ENCODE measurements at places on chromosomes 7 and 10. TPM values are rescaled to one million over a fixed set of nuclear protein-coding genes. Genes with fewer than 3 reads are reported as not detected.

Gene PKD1L1
- 0.23 TPM for total RNA-seq

Gene PRXL2A
- total RNA-seq: 47.4 TPM

Gene GJD4
- total RNA-seq: not detected

Gene PTN
- 2.3 TPM for total RNA-seq

Gene ZCWPW1
- total RNA-seq: 2.6 TPM

Gene ALOX5
- not detected for total RNA-seq

Gene PIP4K2A
- 44.1 TPM for total RNA-seq

Gene FOXL3
- not detected for total RNA-seq

Gene ZNF33B
- total RNA-seq: 6.6 TPM

DNA sequence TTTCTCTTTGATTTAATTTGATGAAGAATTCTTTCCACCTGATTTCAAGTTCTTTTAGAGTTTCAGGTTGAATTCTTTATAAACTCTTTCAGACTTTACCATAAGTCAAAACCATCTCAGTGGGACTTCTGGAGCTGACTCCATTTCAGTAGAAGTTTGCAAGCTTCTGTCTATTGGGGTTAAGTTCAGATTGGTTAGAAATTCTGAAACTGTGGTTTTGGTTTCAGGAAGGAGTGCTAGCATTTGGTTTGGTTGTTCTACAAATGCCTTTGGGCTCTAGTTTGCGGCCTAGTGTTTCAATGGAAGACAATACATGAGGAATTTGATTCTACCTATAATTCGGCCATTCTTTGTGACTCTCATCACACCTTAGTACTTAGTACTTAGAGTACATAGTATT is 176.8 kb upstream of the RHOBTB1 start:
- no peak overlapping the region for H3K27ac ChIP-seq
- no peaks in the 10 kb centered on the region for H3K27me3 ChIP-seq
- H3K4me1 ChIP-seq: no peaks in the 10 kb centered on the region
- DNase-seq: no peak

DNA sequence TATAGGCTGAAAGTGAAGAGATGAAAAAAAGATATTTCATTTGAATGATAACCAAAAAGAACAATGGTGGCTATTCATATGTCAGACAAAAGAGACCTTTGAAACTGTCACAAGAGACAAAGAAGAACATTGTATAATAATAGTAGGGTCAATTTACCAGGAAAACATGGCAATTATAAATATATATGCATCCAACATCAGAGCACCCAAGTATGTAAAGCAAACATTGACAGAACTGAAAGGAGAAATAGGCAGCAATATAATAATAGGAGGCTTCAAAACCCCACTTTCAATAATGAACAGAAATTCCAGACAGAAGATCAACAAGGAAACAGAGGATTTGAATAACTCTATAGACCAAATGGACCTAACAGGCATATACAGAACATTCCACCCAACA is 876.2 kb downstream of the GRID1 start:
- no peak overlapping the region for H3K4me3 ChIP-seq
- H3K27me3 ChIP-seq: no peaks in the 10 kb centered on the region

GRCh38 chr7:149866779-149867447 is 6.9 kb upstream of the ATP6V0E2 start:
- no peak overlapping the region for H3K27ac ChIP-seq
- no peaks in the 10 kb centered on the region for H3K36me3 ChIP-seq
- H3K4me1 ChIP-seq: peaks cover 3% of the 10 kb centered on the region
- H3K4me3 ChIP-seq: no peak overlapping the region

- DNase-seq: no peak
- H3K27ac ChIP-seq: no peak overlapping the region
- peaks cover 28% of the 10 kb centered on the region for H3K4me1 ChIP-seq
These were observed 101.9 kb upstream of the ARHGAP21 start for GRCh38 chr10:24825551-24825950.

- peaks cover 39% of the 10 kb centered on the region for H3K27me3 ChIP-seq
- no peaks in the 10 kb centered on the region for H3K36me3 ChIP-seq
- DNase-seq: no peak
- H3K27ac ChIP-seq: no peak overlapping the region
- H3K4me3 ChIP-seq: no peak overlapping the region
These were observed 28.8 kb upstream of the BNIP3 start for GRCh38 chr10:132010483-132010882.

DNA sequence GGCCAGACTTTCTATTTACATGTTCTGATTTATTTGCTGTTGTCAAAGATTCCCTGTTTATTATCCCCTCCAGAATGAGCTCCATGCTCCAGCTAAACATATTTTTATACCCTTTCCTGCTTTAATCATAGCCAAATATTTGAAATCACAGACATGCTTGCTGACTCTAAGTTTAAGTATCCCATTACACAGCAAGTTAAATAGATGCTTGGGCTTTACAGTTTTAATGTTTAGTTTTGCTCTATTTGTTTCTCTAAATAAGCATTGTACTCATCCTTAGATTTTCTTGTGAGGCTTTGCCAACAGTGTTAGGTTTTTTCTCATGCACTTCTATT is 196.8 kb downstream of the TAX1BP1 start:
- H3K4me3 ChIP-seq: no peak overlapping the region
- no peaks in the 10 kb centered on the region for H3K27me3 ChIP-seq
- no peak overlapping the region for H3K27ac ChIP-seq
- no peak for DNase-seq

DNA sequence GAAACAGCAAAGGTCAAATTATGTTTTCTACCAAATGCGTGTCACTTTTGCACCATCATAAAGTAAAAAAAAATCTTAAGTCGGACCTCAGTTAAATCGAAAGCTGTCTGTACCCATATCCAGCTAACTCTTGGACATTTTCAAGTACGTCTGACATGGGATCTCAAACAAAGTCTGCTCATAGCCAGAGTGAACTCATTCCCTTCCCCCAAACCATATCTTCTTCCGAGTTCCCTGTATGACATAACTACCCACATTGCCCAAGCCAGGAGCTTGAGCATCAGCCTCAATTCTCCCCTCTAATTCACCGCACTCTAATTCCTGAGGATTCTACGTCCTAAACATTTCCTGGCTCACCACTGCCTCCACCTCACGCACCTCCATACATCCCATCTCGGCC is 44.8 kb upstream of the TARP start:
- H3K27me3 ChIP-seq: no peaks in the 10 kb centered on the region
- H3K4me1 ChIP-seq: peaks cover 22% of the 10 kb centered on the region

DNA sequence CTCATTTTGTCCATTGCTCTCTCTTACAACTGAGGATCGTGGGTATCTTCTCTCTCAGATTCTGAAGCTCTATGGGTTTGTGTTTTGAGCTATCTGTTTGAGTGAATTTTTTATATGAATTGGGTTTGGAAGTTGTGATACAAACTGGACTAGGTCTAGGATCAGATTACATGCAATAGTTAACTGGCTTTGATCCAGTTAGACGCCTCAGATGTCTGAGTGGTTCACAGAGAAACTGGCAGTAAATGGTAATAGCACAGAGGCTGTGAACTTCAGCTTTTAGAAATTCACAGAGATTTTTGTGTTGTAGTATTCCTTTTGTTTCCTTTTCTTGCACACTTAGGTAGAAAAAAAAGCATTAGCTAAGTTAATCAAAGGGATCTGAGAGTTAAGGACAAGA is 12.7 kb upstream of the DNMBP start:
- peaks cover 18% of the 10 kb centered on the region for H3K4me1 ChIP-seq
- no peaks in the 10 kb centered on the region for H3K36me3 ChIP-seq
- no peak overlapping the region for H3K4me3 ChIP-seq
- no peaks in the 10 kb centered on the region for H3K27me3 ChIP-seq

GRCh38 chr10:62816076-62816330 is 163 bp downstream of the EGR2 start:
- peaks cover 7% of the 10 kb centered on the region for H3K36me3 ChIP-seq
- peak overlapping the region; percentile 96 for H3K4me3 ChIP-seq

DNA sequence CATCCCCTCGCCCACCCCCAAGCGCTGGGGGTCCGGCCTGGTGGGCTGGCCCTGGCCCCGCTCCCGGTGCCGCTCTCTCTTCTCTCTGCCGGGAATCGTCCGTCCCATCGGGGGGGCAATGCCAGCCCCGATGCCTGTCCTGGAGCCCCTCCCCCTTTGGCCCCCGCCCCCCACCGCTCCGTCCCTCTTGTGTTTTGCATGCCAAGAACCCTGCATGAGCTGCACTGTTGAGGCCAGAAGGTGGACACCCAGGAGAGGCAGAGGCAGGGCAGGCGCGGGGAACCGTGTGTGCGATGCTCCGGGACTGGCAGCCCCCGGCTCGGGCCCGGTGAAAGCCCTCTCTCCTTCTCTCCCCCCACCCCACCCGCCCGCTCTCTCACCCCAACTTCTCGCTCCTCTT is 22.1 kb upstream of the HSPB1 start:
- no peak overlapping the region for H3K4me3 ChIP-seq
- peaks cover 1% of the 10 kb centered on the region for H3K36me3 ChIP-seq
- H3K27me3 ChIP-seq: peaks cover 23% of the 10 kb centered on the region
- no peak overlapping the region for H3K27ac ChIP-seq

- H3K27me3 ChIP-seq: no peaks in the 10 kb centered on the region
- DNase-seq: no peak
- no peak overlapping the region for H3K27ac ChIP-seq
- no peaks in the 10 kb centered on the region for H3K4me1 ChIP-seq
These were observed 83.7 kb downstream of the MBL2 start for GRCh38 chr10:52688899-52689298.

- no peaks in the 10 kb centered on the region for H3K27me3 ChIP-seq
- H3K4me1 ChIP-seq: peaks cover 8% of the 10 kb centered on the region
- no peak overlapping the region for H3K4me3 ChIP-seq
- peak overlapping the region; percentile 61 for H3K27ac ChIP-seq
These were observed 74.8 kb downstream of the FAM185A start for GRCh38 chr7:102823390-102824119.

- no peak overlapping the region for H3K27ac ChIP-seq
- H3K27me3 ChIP-seq: peaks cover 10% of the 10 kb centered on the region
These were observed 12.5 kb downstream of the NOBOX start for GRCh38 chr7:144391014-144391413.

- H3K4me3 ChIP-seq: peak overlapping the region; percentile 42
- peaks cover 7% of the 10 kb centered on the region for H3K27me3 ChIP-seq
- peaks cover 40% of the 10 kb centered on the region for H3K4me1 ChIP-seq
- no peak for DNase-seq
These were observed 2.2 kb downstream of the TRIL start for GRCh38 chr7:28955718-28956607.

- peaks cover 5% of the 10 kb centered on the region for H3K4me1 ChIP-seq
- peaks cover 1% of the 10 kb centered on the region for H3K36me3 ChIP-seq
These were observed 27.9 kb upstream of the MGAM2 start for GRCh38 chr7:142083605-142084004.

- peaks cover 36% of the 10 kb centered on the region for H3K4me1 ChIP-seq
- DNase-seq: no peak
- H3K36me3 ChIP-seq: peaks cover 20% of the 10 kb centered on the region
- H3K4me3 ChIP-seq: no peak overlapping the region
- no peaks in the 10 kb centered on the region for H3K27me3 ChIP-seq
These were observed 40.0 kb downstream of the MINPP1 start for GRCh38 chr10:87544721-87545120.

DNA sequence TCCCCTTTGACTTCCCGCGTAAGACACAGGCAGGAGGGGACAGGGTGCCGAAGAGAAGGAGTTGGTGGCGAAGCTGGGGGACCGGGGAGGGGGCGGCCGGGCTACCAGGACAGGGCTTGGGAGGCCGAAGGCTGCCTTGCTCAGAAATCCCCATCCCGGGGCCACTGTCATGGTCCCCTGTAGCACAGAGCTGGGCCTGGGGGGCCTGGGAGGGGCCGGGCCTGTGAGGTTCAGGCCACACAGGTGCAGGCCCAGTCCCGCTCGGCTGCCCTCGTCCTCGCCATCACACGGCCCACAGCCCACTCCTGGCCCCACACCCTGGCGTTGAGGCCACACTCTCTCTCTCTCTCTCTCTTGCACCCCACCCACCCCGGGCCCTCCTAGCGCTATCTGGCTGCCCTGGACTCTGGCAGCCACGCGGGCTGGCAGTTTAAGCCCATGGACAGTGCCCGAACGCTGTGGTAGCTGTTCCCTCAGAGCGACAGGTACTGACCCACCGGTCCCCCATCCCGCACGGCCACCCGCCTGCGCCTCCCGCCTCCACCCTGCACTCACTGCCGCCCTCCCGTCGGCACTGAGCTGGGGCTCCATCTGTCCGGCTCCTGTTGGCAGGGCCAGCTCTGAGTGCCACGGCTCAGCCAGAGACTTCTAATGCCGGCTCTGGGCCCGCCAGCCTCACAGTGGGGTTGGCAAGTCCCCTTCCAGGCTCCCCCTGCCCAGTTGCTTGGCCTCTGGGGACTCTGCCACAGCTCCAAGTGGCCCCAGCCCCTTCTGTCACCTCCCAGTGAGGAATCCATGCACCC is 28.0 kb downstream of the TTYH3 start:
- H3K4me1 ChIP-seq: no peaks in the 10 kb centered on the region
- no peaks in the 10 kb centered on the region for H3K27me3 ChIP-seq
- no peak for DNase-seq
- H3K27ac ChIP-seq: no peak overlapping the region

- no peak overlapping the region for H3K4me3 ChIP-seq
- H3K27me3 ChIP-seq: no peaks in the 10 kb centered on the region
- DNase-seq: no peak
- peaks cover 23% of the 10 kb centered on the region for H3K4me1 ChIP-seq
- H3K27ac ChIP-seq: no peak overlapping the region
- peaks cover 6% of the 10 kb centered on the region for H3K36me3 ChIP-seq
These were observed 8.6 kb downstream of the MCMBP start for GRCh38 chr10:119863951-119864565.

- H3K27ac ChIP-seq: no peak overlapping the region
- no peak overlapping the region for H3K4me3 ChIP-seq
- DNase-seq: no peak
- peaks cover 1% of the 10 kb centered on the region for H3K36me3 ChIP-seq
These were observed 48.5 kb upstream of the RSU1 start for GRCh38 chr10:16865766-16866165.

DNA sequence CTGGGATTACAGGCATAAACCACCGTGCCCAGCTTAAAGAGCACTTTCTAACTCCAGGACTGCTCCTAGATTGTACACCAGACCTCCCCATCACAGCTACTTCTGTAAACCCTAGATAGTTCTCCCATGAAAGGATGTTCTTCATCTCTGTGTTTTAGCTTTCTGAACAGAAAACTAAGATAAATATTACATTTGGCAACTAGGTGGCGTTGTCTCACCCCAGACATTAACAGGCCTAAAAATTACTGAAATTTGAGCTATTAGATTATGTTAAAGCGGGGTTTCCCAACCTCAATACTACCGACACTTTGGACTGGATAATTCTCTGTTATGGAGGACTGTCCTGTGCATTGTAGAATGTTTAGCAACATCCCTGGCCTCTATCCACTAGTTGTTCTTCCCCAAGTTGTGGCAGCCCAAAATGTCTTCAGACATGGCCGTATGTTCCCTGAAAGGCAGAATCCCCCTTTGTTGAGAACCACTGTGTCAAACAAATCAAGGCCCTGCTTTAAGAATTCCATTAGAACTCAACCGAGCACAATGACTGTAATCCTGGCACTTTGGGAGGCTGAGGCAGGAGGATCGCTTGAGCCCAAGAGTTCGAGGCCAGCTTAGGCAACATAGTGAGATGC is 19.1 kb downstream of the ATOH7 start:
- H3K27me3 ChIP-seq: no peaks in the 10 kb centered on the region
- no peaks in the 10 kb centered on the region for H3K36me3 ChIP-seq
- no peak overlapping the region for H3K27ac ChIP-seq
- no peak for DNase-seq

All from chondrocyte (in vitro differentiated cells).